ENCODE measurements at places on chromosomes 12 and 14.

- no peak for DNase-seq
Measured at GRCh38 chr12:120397824-120398540, 29.0 kb upstream of the MSI1 start.

DNA sequence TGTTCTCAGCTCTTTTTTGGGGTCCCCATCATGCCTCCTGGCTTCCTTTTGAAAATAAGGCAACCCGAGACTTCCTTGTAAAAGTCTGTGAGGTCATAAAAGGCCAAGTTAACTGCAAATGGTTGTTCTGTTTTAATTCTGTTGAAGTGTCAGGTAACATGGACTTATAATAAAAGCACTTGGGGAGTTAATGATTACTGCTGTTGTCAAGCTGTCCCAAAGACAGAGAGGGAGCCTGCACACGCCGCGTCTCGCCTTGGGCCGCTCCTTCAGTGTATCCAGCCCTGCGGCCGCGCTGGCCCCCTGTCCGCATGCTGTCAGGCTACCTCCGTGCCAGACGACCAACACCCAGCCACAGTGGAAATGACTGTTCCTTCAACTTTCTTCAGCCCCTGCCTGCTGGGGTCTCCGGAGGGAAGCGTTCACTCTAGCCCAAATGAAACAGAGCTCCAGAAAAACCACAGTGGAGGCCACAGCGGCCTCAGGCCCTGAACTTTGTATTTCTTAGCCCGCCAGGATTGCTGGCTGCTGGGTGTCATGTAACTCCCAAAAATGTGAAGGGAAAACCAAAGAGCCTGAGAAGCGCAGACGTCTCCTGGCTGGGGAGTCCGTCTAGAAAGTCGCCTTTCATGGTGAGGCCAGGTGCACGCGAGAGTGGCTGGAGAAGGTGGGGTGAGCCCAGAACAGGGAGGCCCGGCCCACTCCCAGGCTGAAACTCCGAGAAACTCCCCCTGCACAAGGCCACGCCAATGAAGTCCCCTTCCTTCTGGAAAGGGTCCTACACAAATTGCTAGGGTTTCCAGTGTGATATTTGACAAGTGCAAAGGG lies 189.1 kb downstream of the ZFP36L1 start:
- DNase-seq, result no peak

GRCh38 chr12:2076196-2076570 lies 23.4 kb downstream of the CACNA1C start:
- no peak for DNase-seq

DNA sequence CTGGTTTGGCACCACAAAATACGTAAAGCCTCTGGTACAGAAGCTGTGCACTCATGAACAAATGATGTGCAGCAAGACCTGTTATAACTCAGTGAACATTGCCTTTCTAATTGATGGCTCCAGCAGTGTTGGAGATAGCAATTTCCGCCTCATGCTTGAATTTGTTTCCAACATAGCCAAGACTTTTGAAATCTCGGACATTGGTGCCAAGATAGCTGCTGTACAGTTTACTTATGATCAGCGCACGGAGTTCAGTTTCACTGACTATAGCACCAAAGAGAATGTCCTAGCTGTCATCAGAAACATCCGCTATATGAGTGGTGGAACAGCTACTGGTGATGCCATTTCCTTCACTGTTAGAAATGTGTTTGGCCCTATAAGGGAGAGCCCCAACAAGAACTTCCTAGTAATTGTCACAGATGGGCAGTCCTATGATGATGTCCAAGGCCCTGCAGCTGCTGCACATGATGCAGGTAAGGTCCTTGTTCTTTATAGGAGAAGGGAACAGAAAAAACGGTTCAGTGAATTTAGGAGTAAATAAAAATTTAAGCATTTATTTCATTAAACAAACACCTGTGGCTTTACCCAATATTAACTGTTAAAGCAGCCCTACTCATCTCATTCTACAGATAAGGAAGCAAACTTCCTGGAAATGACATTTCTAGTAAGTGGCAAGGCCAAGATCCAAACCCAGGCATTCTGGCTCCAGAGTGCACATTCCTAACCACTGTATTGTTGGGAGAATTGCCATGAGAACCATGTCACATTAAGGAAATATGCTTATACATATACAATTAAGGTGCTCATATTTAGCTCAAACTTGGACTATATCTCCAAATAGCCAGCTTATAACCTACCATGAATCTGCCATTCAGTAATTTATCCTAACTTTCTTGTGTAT lies 11.7 kb downstream of the COCH start:
- no peak for DNase-seq

GRCh38 chr12:95543305-95543704 lies 8.0 kb downstream of the USP44 start:
- DNase-seq, result no peak

- DNase-seq, result no peak
Measured at GRCh38 chr14:77284066-77284465, 13.1 kb upstream of the NGB start.

- no peak for DNase-seq
Measured at GRCh38 chr12:109998241-109998903, 858 bp upstream of the ANKRD13A start.

DNA sequence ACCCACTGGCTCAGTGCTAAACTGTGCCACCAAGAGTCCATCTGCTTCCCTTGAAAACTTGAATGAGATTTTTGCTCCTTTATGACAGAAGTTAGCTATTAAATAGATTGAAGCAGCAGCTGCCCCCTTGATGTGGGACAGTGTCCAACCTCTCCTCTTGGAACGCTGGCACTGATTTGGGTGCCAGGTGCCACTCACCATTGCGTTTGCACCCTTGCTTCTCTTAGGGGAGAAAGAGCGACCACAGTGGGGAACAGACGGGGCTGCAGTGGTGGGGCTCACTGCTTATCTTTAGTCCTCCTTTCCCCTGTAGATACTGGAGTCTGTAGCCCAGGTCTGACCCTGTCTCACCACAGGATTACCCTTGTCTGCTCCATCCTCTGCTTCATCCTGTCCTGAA lies 9.4 kb downstream of the EP400 start:
- DNase-seq, result no peak

DNA sequence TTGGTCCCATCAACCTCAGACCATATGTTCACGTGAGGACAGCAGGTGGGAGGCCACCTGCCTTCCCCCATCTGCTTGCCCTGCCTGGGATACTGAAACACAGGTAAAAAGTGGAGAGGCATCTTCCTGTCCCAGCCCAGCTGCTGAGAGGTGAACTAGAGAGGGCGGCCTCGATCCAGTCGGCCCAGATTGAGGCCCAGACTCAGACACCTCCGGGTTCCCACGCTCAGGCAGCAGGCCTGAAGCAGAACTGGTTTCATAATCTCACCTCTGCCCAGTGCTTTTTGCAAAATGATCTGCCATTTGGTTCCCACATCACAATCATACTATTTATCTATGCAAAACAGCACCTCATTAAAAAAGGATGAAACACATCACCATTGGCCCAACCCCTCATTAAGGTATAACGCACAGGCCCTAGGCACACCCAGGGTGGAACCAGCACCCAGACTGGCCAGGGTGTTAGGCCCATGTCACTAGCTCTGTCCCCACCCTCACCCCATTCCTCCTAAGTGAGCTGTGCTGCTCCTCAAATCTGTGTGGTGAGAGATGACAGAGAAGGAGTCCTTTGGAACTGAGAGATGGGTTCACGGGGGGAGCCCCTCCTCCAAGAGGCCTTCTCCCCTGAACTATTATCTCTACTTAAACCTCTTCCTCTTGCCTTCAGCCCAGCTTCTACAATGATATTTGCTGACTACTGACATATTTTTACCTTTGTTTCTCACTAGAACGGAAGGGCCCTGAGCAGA lies 81.1 kb downstream of the ZFP36L1 start:
- DNase-seq, result no peak

DNA sequence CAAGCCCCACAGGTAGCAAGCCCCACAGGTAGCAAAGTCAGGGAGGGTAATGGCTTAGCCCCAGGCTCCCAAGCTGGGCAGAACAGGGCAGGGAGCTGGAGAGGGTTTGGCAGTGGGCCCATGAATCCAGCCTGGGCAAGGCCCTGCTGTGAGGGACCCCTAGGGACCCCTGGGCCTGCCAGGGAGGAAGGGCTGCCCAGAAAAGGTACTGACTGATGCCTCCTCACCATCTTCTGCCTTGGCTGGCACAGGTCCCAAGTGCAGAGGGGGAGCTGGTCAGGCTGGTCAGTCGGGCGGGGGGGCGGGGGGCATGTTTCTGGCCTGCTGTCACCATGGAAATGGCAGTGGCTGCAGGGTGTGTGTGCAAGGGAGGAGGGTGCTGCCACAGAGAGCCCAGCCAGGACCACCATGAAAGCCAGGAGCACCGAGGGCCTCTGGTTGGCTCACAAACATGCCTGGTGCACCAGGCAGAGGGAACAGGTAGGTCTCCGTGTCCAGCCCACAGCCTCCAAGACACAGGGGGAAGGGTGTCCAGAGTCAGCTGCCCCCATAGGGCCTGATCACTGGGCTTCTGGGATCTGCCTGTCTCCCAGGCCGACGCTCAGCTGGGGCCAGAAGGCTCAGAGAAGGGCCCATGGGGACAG lies 1.5 kb upstream of the CRIP2 start:
- DNase-seq, result no peak

DNA sequence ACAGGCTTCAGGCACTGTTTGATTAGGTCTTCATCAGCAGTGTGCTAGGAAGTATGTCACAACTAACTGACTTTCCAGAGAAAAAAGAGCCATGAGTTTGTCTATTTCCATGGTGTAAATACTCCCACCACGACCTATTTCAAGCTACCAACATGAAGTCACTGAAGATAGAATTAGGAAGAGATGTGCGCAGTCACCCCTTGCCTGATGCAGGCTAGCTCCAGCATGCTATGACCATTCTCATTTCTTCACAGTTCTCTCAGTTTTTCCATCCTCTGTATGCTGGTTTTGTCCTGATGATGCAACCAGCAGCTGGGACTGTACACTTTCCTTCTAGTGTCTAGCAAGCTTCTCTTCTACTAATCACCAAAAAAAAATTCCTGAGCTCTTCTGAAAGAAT lies 191.6 kb upstream of the NUDT4 start:
- DNase-seq, result no peak

GRCh38 chr12:112488257-112488876 lies 69.6 kb downstream of the PTPN11 start:
- no peak for DNase-seq

- no peak for DNase-seq
Measured at GRCh38 chr12:13536219-13536910, 339.8 kb downstream of the EMP1 start.

DNA sequence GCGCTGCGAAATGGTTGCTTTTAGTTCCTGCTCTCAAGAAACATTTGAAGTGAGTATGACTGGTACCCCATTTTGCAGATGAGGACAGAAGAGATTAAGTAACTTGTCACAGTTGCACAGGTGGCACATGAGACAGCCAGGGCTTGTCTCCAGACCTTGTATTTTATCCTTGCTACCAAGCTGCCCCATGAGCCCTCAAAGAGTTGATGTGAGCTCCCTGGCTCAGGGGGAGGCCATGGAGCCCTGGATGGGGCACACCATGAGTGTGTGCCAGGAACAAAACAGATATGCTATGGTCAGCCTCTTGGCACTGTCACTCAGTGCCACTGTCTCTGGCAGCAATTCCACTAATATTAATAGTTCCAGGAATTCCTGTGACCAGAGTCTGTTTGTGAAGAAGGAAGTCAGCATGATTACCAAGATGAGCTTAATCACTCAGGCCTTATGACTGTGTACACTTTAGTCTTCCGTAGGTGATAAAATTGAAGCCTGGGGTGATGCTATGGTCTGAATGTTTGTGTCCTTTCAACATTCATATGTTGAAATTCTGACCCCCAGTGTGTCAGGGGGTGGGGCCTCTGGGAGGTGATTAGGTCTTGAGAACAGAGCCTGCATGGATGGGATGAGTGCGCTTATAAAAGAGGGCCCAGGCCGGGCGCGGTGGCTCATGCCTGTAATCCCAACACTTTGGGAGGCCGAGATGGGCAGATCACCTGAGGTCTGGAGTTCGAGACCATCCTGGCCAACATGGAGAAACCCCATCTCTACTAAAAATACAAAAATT lies 806.8 kb downstream of the AACS start:
- no peak for DNase-seq

DNA sequence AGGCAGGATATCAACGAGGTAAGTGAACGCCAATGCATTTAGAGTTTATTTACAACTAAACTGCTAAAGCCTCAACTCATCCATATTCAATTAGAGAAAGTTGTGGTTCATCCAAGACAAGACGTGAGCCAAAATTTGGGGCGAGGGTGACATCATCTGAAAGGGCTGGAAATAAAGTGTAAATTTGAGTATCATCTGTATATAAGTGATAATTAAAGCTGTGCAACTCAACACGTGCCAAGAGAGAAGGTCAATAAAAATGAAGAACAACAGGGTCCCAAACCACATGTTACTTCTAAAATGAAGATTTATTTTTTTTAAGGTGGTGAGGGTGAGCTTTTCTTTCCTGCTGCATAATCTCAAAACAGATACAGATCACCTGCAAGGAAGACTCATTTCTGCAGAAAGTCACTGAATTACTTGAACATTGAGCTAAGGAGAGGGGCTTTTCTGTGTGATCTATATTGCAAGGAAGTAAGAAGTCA lies 203.6 kb downstream of the EFCAB11 start:
- no peak for DNase-seq

GRCh38 chr12:10307630-10308029 lies at the start of gene KLRD1:
KLRD1 (plus strand) TSS chr12:10307870; CDS start chr12:10308078, 208 bp downstream.
- no peak for DNase-seq

GRCh38 chr14:67441256-67441655 lies 29.3 kb upstream of the PLEK2 start:
- DNase-seq, result no peak

DNA sequence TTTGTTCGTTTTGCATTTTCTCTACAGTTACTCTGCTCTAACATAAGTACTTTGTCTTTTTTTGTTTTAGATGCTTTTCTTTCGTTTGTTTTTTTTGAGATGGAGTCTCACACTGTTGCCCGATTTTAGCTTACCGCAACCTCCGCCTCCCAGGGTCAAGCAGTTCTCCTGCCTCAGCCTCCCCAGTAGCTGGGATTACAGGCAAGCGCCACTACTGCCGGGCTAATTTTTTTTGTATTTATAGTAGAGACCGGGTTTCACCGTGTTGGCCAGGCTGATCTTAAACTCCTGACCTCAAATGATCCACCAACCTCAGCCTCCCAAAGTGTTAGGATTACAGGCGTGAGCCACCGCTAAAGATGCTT lies 2.7 kb downstream of the DIP2B start:
- no peak for DNase-seq

DNA sequence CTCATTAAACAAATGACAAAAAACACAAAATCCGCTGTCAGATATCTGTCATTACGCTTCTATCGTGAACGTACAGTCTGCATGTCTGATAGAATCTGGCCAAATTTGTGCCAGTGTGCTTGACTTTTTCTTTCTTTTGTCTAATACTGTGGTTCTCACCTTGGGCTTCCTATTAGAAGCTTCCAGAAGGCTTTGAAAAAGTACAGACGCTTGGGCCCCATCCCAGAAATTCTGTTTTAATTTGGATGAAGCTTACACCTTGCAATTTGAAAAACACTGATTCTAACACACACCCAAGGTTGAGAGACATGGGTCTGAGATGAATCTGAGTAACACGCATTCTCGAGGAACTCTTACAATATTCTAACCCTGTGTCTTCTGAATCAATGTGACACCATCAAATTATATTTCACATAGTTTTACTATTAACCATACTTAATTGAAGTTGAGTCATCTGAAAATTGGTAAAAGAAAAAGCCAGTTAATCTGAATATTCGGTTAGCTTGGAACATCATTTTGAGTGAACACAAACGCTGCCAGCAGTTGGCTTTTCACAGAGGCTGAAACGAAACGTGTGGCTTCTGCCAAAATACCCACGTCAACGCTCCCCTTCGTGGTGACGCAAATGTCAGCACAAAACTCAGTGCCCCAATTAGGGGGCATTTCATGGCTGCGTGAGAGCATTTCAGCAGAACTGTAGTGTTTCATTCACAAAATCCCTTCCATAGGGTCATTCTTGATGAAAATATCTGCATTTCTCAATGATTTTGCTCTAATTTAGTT lies 420.5 kb downstream of the TMEM132D start:
- DNase-seq, result no peak

- DNase-seq, result no peak
Measured at GRCh38 chr12:2429032-2429431, 365.7 kb upstream of the FKBP4 start.

Measured in stimulated activated CD8-positive, alpha-beta memory T cell treated with anti-CD3 and anti-CD28 coated beads, Interleukin-7, amount 100 ng/mL, for 4 hours (primary cell).